Activated T-cell treated with anti-CD3 and anti-CD28 coated beads, Interleukin-2, amount 50 U/mL, for 72 hours (primary cell): ENCODE measurements at places on chromosomes 16 and 17.

DNA sequence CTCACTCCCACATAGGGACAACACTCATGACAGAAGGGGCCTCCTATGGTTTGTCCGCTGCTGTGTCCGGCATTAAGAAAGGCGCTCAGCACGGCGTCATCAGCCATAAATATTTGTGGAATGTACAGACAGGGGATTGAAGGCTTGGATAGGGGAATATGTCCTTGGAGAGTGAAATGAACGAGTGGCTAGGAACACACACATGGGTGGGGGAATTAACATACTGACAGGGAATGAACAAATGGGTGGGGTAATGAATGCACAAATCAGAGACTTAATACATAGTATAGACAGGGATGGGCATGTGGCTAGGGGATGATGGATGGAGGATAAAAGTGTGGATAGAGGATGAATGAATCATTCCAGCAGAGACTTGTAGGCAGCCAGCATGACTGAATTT is 154.0 kb upstream of the HSBP1 start:
- no peak for DNase-seq

- no peak for DNase-seq
Observed at GRCh38 chr16:491220-491919, 36.1 kb upstream of the CAPN15 start.

GRCh38 chr17:74028354-74029116 is 174.9 kb upstream of the RPL38 start:
- DNase-seq, result no peak

DNA sequence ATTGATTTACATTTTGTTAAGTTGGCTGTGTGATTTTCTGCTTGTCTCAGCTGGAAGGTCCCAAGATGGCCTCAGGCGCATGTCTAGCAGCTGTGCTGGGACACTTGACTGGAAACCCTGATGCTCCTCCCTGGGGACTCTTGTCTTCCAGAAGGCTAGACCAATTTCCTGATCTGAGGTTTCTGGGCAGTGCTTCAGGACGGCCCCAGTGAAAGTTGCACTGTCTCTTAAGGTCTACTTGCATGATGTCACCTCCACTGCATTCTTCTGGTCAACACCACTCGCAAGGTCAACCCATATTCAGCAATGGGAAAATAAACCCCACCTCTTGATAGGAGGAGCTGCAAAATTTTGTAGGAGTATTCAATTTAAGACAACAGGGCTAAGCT is 116.0 kb downstream of the SALL1 start:
- DNase-seq, result no peak

DNA sequence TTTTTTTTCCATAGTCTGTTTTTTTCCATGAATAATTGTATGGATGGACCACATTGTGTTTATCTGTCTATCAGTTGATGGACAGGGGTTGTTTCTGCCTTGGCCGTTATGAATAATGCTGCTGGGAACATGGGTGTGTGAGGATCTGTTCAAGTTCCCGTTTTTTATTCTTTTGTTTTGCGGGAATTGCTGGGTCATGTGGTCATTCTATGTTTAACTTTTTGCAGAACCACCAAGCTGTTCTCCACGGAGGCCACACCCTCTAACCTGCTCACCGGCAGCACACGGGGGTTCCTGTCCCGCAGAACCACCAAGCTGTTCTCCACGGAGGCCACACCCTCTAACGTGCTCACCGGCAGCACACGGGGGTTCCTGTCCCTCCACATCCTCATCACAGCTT is 5.9 kb upstream of the MSLN start:
- no peak for DNase-seq

- DNase-seq, result no peak
Observed at GRCh38 chr17:68709461-68709860, 108.3 kb upstream of the FAM20A start.

GRCh38 chr17:44688200-44688599 is 1.4 kb downstream of the CCDC43 start:
- no peak for DNase-seq

GRCh38 chr16:46658925-46659324 is 30.1 kb downstream of the VPS35 start:
- DNase-seq, result peak; percentile 31

GRCh38 chr16:278863-279366 is 1.5 kb upstream of the ARHGDIG start:
- peak; percentile 15 for DNase-seq

DNA sequence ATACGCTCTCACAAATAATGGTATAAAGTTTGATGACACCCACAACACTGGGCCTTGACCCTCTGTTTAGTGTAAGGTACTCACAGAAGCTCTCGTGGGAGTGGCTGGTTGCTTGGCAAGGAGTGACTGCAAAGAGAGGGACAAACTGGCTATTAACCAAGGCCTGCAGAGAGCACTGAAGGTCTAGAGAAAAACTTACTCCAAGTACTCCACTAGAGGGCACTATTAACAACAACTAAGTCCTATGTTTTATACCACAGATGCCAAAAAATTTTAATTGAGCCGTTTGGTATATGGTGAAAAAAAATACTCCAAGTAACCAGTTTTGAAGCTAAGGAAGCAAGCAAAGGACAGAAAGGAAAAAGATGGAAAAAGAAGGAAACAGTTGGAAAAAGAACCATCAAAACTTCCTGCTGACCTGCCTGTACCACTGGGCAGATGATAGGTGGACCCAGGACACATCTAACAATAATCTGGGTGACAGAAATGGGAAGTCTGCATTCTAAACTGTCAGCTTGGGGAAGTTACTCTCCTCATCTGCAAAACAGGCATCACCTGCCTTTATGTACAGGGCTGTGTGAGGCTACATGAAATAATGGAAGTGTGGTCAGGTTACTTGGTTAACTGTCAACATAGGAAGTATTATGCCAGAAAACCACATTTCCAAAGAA is 23.2 kb downstream of the DYNC1LI2 start:
- no peak for DNase-seq

DNA sequence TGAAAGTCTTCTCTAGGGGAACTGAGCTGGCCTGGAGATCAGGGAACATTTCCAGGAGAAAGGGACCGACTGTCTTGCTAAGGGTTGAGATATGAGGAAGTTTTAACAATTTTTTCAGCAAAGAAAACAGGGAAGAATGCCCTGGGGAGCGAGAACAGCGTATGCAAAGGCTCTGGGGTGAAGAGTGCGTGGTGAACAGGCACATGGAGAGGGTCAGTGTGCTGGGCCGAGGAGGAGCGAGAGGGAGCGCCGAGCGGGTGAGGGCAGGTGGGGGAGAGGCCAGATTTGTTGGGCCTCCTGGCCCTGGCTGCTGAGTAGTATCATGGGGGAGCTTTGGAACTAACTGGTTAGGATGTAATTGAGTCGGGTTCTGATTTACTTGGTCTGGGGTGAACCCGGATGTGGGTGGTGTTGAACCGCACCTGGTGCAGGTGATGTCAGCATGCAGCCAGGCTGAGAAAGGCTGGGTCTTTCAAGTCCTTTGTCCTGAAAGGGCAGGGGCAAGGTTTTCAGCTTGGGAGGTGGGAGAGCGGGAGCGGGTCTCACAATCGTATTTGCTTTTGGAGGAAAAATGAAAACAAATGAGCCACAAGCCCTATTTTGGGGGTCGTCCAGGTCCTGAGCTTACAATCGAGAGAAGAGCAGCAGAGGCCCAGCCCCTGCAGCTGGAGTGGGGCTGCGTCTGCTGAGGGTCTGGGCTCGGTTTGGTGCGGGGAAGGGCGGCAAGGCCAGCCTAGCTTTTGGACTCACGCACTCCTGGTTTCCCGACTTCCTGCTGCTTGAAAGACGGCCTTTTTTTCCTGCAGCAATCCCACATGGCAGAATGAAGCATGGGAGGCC is 11.1 kb upstream of the WFDC1 start:
- no peak for DNase-seq

GRCh38 chr16:49822649-49823370 is 33.1 kb downstream of the ZNF423 start:
- no peak for DNase-seq

- DNase-seq, result no peak
Observed at GRCh38 chr16:89534252-89534756, 26.1 kb downstream of the SPG7 start.

GRCh38 chr17:36920032-36921005 is 17.0 kb upstream of the LHX1 start:
- peak; percentile 25 for DNase-seq

DNA sequence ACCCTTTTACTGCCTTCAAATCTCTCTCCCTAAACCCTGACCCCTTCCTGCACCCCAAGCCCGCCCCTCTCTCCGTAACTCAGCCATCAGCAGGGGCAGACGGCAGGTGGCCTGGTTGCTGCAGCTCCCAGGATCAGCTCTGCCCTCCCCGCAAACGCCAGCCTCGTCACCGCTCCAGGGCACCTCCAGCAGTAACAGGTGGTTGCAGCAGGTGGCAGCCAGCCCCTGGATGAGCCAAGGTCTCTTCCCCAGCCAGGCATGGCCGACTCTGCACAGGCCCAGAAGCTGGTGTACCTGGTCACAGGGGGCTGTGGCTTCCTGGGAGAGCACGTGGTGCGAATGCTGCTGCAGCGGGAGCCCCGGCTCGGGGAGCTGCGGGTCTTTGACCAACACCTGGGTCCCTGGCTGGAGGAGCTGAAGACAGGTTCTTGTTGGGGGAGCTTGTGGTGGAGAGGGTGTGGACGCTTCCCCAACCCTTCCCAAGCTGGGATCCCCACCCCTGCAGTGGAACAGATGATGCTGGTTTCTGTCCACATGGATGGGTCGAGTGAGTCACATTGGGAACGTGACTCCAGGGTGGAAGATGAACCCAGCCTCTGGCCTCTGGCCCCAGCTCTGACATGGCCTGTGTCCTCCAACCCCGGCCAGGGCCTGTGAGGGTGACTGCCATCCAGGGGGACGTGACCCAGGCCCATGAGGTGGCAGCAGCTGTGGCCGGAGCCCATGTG is 558 bp downstream of the HSD3B7 start:
- DNase-seq, result no peak

DNA sequence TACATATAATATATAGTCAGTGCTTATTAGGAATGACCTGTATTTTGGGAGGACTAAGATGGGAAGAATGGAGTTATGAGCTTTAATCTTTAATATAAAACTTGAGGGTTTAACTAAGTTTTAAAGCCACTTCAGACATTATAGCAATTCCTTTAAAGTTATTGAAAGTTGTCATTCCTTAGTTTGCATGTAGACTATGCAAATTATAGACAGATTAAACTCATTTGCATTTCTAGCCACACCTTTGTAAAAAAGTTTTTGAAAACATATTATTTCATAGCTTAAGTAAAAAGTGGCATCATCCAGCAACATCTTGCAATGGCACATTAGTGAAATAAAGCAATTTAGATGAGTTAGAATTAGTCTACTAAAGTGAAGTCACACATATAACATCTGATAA is 49.8 kb downstream of the C17orf58 start:
- DNase-seq, result no peak

- no peak for DNase-seq
Observed at GRCh38 chr16:55821210-55821609, 11.7 kb downstream of the CES1 start.

- no peak for DNase-seq
Observed at GRCh38 chr16:51184702-51185433, 33.8 kb upstream of the SALL1 start.

GRCh38 chr16:12220766-12221165 is 244.2 kb downstream of the SNX29 start:
- no peak for DNase-seq

DNA sequence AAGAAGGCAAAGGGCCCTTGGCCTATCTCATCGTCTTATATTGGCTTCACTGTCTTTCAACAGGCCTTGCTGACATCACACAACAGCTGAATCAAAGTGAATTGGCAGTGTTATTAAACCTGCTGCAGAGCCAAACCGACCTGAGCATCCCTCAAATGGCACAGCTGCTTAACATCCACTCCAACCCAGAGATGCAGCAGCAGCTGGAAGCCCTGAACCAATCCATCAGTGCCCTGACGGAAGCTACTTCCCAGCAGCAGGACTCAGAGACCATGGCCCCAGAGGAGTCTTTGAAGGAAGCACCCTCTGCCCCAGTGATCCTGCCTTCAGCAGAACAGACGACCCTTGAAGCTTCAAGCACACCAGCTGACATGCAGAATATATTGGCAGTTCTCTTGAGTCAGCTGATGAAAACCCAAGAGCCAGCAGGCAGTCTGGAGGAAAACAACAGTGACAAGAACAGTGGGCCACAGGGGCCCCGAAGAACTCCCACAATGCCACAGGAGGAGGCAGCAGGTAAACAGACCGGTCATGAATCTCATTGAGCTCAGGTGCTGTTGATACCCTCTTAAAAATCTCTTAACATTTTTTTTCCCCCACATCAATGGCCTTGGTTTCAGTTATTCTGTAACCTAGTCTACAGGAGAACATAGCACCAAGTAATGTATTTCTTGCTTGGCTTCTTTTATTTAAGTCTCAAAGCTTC is 64.7 kb downstream of the CDK12 start:
- no peak for DNase-seq

GRCh38 chr16:54657709-54658102 is 273.0 kb upstream of the IRX5 start:
- no peak for DNase-seq

DNA sequence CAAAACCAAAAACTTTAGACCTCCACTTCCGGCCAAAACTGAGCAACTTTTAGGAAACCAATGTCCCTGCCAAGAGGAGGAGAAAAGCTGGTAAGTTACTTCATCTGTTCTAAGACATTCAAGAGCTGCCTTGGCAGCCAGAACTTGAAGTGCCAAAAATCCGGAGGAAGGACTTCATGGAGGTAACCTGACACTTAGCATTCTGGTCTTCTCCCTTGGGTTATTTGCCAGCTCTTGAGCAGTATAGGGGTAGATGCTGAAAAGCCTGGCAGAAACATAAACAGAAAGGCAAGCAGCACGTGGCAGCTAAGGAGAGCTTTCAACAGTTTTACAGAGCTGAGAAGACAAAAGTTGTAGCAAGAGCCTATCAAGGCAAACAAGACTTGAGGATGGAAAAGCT is 53.2 kb downstream of the CDYL2 start:
- DNase-seq, result no peak

GRCh38 chr17:57562184-57562698 is 182.9 kb downstream of the CCDC182 start:
- DNase-seq, result no peak

DNA sequence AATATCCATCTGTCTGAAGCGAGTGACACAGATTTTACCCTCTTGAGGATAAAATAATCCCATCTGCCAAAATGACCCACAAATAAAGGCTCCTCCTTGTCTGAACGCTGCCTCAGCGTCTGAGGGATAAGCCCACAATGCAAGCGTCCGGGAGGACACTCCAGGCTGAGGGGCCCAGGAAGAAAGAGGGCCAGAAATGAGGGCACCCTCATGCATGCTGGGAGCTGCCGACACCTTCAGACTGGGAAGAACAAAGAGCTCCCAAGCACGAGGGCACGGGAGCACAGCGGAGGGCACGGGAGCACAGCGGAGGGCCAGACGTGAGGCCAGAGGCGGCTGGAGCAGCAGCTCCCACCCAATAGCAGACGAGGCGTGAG is 126.9 kb downstream of the ZNF778 start:
- no peak for DNase-seq

GRCh38 chr16:68257251-68257905 is 6.9 kb upstream of the SLC7A6 start:
- DNase-seq, result no peak
